Fibroblast of skin of left quadriceps (primary cell): ENCODE measurements at places on chromosomes 3 and 15.

DNA sequence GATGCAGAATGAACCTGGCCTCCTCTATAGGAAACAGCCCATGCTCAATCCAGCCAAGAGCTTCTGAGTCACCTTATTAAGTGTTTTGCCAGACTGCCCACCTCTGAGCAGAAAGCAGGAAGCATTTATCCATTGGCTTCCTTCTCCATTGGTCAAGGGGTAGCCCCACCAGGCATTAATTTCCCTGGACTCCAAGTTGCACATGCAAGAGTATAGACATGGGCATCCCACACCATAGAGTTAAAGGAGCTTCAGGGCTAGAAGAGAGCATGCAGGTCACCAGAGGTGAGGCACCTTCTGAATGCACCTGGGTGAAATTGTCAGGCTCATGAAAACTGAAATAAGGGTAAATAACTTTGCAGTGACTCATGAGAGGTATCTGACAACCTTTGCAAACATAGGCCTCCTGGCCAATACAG, 230.8 kb upstream of the STAC start:
- no peak for DNase-seq

DNA sequence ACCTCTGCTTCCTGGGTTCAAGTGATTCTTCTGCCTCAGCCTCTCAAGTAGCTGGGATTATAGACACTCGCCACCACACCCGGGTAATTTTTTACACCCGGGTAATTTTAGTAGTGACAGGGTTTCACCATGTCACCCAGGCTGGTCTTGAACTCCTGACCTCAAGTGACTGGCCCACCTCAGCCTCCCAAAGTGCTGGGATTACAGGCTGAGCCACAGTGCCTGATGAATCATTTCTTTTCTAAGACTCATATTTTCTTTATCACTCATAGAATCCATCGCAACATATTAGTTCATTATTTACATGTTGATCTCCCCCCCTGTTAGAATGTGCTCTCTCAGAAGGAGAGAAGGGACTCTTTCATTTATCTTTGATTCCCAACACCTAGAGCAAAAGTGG, 109.5 kb upstream of the PTPRG start:
- DNase-seq = peak; percentile 15

DNA sequence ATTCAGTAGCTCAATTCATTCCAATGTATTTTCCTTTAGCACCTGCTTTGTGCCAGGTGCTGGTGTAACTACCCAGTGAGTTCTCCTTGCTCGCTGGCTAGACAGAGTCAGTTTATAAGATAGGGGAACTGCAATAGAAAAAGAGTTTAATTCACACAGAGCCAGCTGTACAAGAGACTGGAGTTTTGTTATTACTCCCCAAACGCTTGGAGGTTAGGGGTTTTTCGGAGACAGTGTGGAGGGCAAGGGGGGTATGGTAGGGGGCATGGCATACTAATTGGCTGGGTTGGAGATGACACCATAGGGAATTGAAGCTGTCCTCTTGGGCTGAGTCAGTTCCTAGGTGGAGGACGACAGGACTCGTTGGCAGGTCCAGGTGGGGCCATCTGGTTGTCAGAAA, 5.4 kb upstream of the CFAP91 start:
- DNase-seq = no peak

DNA sequence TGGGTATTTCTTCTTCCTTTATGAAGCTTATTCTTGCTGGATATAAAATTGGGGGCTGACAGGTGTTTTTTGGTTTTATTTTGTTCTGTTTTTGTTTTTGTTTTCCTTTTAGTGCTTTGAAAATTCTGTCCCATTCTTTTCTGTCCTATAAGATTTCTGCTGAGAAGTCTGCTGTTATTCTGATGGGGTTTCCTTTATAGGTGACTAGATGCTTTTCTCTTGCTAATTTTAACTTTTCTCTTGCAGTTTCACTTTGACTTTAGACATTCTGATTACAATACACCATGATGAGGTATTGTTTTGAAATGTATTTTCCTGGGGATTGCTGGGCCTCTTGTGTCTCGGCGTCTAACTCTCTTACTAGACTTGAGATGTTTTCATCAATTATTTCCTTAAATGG, 22.8 kb downstream of the TTC14 start:
- no peak for DNase-seq

DNA sequence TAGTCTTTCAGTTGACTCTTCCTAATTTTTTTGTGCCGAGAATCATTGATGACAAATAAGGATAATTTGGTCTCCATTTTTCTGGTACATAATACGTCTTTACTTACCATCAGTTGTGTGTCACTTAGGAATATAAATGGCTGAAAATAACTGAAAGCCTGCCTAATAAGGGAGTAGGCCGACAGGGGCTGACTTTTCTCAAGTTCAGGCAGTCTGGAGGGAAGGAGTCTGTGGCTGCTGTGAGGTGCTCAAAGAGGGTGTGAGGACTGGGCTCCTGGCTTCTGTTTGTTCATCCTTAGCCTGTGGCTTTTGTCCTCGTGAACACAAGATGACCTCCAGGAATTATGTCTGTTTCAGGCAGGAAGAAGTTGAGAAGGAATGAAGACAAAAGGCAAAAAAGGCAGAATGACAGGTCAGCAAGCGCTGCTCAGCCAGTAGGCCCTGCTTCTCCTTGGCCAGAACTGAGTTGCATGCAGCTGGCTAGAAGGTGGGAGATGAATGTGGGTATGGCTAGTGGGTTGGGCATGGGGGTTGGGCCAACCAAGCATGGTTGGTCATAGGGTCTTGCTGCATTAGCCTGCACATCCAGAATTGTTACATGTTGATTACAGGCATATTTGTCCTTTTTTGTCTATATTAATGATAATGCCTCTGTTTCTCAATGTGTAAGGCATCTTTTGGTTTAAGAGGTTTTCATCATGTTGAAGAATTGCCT, 29.2 kb downstream of the IGF1R start:
- no peak for DNase-seq

- DNase-seq = no peak
These were observed 131.3 kb downstream of the SMAD6 start for GRCh38 chr15:66833371-66833770.

DNA sequence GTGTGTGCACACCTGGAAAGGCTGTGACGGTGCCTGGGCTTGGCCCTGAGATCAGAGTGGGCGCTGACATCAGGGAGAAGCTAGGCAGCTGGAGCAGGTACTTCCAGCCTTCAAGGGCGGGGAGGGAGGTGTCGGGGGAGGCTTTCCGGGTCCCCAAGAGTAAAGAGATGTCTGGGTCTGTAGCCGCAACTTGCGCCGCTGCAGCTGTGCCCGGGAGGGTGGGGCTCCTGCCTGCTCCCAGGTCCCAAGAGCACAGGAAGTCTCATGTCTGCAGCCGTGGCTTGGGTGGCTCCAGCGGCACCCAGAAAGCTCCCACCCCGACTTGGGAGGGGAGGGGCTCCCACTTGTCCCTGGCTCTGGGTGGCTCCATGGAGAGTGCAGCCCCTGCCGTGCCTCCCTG, 103.2 kb upstream of the BNIP2 start:
- no peak for DNase-seq

- DNase-seq = no peak
These were observed 48.3 kb upstream of the IREB2 start for GRCh38 chr15:78389738-78390137.

GRCh38 chr3:189530822-189531221, 100.4 kb upstream of the TP63 start:
- peak; percentile 26 for DNase-seq

GRCh38 chr15:78438619-78439285, 736 bp downstream of the IREB2 start:
- no peak for DNase-seq

DNA sequence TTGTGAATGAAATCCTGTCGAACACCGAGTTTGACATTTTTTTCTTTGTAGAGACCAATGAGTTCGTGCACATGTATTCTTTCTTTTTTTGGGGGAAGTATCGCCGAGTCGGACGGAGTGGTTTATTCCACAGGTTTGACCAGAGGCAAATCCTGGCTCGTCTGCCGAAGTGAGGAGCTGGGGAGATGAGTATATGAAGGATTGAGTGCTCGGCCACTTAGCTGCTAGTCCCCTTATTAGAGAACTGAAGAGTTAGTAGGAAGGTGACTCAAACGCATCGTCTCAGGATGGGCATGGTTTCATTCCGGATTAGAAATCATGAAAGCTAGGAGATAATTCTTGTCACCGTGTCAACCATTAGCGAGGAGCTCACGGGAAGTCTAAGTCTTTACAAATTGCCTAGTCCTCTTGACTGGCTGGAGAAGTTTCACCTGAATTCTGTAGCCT, 154.7 kb upstream of the GOLIM4 start:
- no peak for DNase-seq

GRCh38 chr15:77530576-77530975, 102.1 kb downstream of the LINGO1 start:
- DNase-seq = no peak

DNA sequence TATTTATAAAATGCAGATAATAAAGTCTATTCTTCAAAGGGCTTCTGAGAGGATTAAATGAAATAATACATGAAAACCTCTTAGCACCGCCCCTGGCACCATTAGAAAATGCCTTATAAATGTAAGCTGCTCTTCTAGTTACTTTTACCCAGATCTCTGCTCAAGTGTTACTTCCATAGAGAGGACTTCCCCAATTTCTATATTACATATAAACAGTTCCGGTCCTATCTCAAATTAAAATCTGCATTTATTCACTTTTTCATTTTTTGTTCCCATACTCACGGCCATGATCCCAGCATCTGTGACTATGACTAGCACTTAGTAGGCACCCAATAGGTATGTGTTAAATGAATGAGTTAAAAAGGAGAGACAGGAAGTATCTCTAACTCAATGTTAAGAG, 890.9 kb upstream of the CFAP20DC start:
- no peak for DNase-seq

GRCh38 chr3:13092621-13093617, 19.7 kb upstream of the IQSEC1 start:
- DNase-seq = no peak

- no peak for DNase-seq
These were observed 23.5 kb upstream of the ATP2C1 start for GRCh38 chr3:130870423-130870822.

DNA sequence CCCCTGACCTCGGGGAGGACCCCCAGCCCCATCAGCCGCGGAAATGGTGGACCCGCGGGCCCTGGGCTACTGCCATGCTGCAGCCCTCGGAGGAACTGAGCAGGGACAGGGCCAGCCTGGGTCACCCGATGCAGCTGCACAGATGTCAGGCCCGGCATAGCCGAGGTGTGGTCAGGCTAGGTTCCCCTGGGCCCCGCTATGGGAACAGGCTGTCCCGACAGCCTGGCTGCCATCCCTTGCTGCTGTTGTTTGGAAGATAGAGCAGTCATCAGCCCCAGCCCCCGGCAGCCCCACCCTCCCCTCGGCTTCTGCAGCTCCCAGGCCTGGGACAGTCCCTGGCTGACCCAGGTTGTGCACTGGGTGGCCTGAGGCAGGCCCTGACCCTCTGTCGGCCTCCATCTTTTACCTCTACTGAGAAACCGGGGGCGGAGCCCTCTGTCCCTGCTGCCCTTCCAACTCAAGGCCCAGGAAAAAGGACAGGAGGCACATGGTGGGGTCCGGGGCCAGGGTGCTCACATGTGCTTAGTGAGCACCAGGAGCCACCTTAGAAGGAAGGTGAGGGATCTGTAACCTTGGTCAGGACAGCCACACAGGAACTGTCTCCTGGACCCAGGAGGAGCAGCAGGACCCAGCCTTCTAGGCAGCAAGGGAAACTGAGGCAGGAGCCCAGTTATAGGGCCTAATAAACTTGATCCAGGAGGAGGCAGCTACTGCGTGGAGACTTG, 31.5 kb upstream of the FBLN2 start:
- DNase-seq = no peak

GRCh38 chr3:78940128-78940527, 827.7 kb downstream of the ROBO1 start:
- no peak for DNase-seq

GRCh38 chr3:87082796-87083440, 92.0 kb upstream of the VGLL3 start:
- peak; percentile 56 for DNase-seq

DNA sequence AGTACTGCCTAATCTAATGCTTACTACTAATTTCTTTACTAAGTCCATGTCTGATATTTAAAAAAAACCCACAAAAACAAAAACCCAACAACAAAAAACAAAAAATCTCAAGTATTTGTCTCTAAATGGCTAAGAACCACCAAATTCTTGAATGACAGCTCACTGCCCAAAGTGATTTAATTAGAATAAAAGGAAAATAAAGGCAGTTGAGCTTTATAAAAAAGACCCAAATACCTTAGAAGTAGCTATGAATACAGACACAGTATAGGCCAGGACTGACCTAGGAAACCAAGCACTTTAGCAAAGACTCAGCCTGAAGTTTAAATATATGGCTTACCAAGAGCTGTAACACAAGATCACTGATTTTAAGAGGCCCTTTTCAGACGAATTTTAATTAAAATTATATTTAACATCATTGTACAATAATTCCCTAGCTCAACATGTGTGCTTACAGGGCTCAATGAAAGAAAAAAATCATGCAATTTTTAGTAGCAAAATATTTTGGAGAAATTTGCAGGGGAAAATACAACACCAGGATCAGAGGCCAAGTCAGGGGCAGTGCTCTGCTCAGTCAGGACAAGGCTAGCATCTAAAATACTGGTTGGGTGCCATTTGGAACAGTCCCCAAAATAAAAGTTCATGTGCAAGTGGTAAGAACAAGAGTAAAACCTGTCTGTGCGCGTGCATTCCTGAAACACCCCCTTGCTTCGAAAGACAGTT, 24.8 kb downstream of the UQCC5 start:
- no peak for DNase-seq

- peak; percentile 30 for DNase-seq
These were observed 320.4 kb downstream of the CTNNB1 start for GRCh38 chr3:41519746-41520145.

DNA sequence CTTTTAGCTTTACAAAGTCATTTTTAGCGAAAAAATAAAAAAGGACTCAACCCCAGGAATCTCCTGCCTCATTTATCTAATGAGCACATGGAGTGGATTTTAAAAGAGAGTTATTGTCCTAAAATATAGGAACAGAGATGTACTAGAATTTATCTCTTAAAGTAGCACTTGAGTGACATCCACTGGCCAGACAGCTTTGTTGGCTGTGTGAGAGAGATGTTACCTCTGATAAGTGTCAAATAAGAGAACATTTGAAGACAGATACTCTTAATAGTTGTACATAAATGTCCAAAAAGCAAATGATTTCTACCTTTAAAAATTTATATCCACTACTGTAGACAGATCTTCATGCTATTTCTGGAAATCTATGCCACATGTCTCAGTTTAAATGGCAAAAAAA, 12.3 kb upstream of the MFSD1 start:
- peak; percentile 49 for DNase-seq

DNA sequence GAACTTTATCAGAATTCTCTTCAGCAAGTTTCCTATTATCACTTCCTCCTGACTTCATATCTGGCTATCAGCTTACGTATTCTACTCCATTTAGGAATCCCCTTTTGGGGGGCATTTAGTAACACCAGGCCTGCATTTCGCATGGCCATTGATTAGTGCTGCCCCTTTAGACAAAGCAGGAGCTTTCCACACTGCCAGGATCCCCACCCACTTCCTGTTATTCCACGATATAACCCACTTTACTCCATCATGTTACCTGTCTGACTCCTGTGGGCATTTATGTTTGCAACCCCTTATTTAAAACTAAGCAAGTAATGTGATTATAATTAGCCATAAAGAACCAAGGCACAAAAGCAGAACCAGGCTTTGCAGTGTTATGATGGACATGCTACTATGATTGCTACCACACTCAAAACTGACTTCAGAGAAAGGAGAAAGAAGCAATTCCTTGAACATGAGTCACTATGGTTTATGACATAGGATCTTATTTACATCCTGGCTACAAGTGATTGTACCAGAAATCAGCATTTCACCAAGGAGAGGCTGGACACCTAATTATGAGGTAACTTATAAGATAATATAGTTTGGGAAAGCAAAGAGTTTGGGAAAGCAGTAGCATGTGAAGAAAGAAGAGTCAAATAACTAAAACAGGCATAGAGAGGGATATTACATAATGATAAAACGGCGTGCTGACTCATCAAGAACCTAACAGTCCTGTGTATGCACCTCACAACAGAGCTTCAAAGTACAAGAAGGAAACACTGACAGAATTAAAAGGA, 96.3 kb downstream of the IGSF11 start:
- no peak for DNase-seq
